Adrenal gland (tissue), 19 donors: ENCODE measurements at places on chromosomes 6 and 20.

GRCh38 chr20:44770484-44771171 is 25.0 kb downstream of the KCNK15 start:
- no peaks in the 10 kb centered on the region for H3K4me1 ChIP-seq
- no peak overlapping the region for H3K27ac ChIP-seq
- no peaks in the 10 kb centered on the region for H3K36me3 ChIP-seq
- no peak overlapping the region for H3K4me3 ChIP-seq

DNA sequence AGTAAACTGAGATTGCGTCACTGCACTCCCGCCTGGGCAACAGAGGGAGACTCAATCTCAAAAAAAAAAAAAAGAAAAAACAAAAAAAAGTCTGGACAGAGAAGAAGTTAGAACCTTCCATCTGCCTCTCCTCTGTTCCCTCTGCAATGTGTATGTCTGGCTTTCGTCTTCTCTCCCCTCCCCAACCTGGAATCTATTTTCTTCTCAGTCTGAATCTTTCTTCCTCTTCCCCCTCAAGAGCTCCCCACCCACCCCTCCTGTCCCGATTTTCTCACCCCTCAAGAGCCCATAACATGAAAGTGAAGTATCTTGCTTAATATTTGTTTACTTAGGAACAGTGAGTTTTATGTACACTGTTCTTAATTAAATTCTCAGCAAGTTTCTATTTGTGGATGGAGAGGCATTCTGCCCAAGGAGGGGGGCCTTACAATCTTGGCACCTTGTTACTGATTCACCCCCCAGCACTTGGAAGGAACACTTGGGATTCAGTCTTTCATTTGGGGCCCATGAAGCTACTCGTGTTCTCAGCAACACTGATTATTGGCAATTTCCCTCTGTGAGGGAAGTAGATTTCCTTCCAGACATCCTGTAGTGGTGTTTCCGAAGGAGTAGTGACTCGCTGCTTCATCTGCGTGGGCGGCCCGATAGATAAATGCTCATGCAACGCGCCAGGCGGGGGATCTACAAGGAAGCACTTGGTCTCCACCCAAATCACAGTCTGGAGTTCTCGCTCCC is 69.3 kb upstream of the SRSF6 start:
- no peaks in the 10 kb centered on the region for H3K4me1 ChIP-seq
- no peaks in the 10 kb centered on the region for H3K27me3 ChIP-seq
- no peaks in the 10 kb centered on the region for H3K36me3 ChIP-seq
- H3K4me3 ChIP-seq, result no peak overlapping the region
- H3K27ac ChIP-seq, result no peak overlapping the region
- DNase-seq, result no peak

DNA sequence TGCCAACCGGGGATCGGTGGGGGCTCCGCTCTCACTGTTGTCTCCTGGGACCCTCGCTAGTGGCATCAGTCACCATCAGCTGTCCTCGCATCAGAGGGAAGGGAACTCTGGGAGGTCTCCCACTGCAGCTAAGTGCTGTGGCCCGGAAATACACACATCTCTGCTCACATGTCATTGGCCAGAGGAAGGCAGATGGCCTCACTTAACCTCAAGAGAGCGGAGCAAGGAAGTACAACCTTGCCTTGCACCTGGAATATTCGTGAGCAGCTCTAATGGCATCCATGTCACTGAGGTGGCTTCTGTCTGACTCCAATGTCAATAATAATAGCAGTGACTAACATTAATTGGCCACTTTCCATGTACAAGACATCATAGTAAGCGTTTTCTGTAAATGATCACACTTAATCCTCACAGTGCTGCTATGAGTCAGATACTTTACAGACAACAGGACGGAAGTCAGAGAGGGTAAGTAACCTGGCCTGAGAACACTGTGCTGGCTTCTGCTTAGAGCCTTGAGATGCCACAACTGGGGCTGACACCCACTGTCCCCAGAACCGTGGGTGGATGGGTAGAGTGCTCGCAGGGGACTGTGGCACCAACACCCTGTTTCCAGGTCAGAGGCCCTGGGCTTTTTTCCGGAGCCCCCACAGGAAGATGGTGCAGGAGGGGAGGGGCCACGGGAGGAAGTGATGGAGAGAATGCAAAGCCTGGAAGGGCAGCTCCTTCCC is 6.0 kb downstream of the LHFPL5 start:
- DNase-seq, result no peak
- no peak overlapping the region for H3K4me3 ChIP-seq
- no peaks in the 10 kb centered on the region for H3K36me3 ChIP-seq

- DNase-seq, result no peak
- no peaks in the 10 kb centered on the region for H3K36me3 ChIP-seq
- H3K4me1 ChIP-seq, result peaks cover 5% of the 10 kb centered on the region
- H3K27me3 ChIP-seq, result no peaks in the 10 kb centered on the region
- H3K27ac ChIP-seq, result no peak overlapping the region
- no peak overlapping the region for H3K4me3 ChIP-seq
Measured at GRCh38 chr6:37960139-37960935, 140.8 kb downstream of the ZFAND3 start.

DNA sequence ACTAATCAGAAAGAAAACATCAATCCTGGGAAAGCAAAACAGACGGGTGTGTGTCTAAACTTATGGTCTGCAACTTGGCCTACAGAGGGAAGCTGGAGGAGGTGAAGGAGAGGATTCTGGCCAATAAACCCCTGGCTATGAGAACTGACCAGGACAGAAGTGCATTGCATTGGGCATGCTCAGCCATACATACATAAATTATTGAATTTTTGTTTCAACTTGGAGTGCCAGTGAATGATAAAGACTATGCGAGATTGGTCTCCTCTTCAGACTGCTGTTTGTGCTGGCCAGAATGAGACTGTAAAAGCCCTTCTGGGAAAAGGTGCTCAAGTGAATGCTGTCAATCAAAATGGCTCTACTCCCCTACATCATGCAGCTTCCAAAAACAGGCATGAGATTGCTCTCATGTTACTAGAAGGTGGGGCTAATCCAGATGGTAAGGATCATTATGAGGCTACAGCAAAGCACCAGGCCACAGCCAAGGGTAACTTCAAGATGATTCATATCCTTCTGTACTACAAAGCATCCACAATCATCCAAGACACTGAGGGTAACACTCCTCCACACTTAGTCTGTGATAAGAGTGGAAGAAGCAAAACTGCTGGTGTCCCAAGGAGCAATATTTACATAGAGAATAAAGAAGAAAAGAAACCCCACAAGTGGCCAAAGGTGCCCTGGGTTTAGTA is 17.4 kb downstream of the ADNP start:
- no peaks in the 10 kb centered on the region for H3K36me3 ChIP-seq
- H3K4me1 ChIP-seq, result peaks cover 70% of the 10 kb centered on the region
- H3K27me3 ChIP-seq, result no peaks in the 10 kb centered on the region
- DNase-seq, result no peak
- no peak overlapping the region for H3K4me3 ChIP-seq

DNA sequence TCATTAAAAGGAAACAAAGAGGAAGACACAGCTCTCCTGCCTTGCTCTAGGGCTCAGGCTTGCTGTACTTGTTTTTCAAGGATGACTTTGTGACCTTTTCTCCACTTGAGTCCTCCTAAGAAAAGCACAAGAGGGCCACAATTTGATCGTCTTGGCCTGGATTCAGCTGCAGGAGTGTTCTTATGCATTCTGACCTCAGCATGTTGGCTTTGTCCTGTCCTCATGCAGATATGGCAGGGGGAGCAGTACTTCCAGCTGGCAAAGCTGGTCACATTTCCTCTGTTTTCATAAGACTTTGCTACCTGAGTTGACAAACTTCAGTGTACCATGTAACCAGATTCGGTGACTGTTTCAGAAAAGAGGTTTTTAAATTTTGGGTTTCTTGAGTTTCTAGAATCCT is 30.8 kb downstream of the KDM1B start:
- H3K4me3 ChIP-seq, result no peak overlapping the region
- no peaks in the 10 kb centered on the region for H3K27me3 ChIP-seq

DNA sequence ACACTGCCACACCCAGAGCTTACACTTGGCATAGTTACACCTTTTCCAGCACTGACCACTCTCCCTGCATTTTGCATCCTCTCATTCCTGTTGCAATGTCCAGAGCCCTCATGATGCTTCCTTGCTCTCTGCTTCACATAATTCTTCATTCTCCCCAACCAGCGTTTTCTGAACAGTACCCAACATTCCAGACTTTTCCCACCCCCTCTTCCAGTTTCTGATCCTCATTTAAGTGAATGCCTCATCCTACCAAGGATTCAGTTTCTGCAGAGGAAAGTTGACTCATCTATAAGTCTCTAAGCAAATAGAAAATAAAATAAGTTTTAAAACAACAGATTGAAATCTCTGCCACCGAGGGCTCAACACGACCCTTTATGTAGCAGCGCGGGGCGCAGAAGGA is 321.3 kb upstream of the TCF21 start:
- peaks cover 8% of the 10 kb centered on the region for H3K4me1 ChIP-seq
- H3K27ac ChIP-seq, result no peak overlapping the region
- peaks cover 8% of the 10 kb centered on the region for H3K27me3 ChIP-seq
- no peak for DNase-seq
- no peaks in the 10 kb centered on the region for H3K36me3 ChIP-seq

GRCh38 chr6:134630508-134631121 is 312.7 kb upstream of the SGK1 start:
- peak overlapping the region; percentile 5 for H3K27ac ChIP-seq
- H3K4me1 ChIP-seq, result peaks cover 17% of the 10 kb centered on the region
- no peaks in the 10 kb centered on the region for H3K36me3 ChIP-seq

DNA sequence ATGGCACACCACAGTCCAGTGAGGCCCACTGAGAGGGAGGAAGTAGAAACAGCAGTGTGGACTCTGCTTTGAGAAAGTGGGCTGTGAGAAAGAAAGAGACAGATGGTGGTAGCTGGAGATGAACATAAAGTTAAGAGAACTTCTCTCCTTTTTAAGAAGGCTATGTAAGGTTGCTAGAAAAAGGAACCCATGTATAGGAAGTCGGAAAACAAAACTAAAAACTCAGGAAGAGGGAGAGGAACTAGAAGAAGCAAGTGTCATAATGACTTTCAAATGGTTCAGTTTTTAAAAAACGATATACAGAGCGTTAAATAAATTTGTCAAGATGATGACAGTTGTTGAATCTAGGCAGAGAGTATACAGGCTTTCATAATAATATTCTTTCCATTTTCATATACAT is 25.4 kb upstream of the GMNN start:
- H3K4me1 ChIP-seq, result no peaks in the 10 kb centered on the region
- H3K27ac ChIP-seq, result no peak overlapping the region
- no peak overlapping the region for H3K4me3 ChIP-seq
- no peak for DNase-seq

- no peaks in the 10 kb centered on the region for H3K36me3 ChIP-seq
- H3K4me1 ChIP-seq, result no peaks in the 10 kb centered on the region
Measured at GRCh38 chr6:55227862-55228261, 53.5 kb downstream of the HCRTR2 start.

GRCh38 chr6:157741321-157741947 is 81.6 kb upstream of the SNX9 start:
- H3K27ac ChIP-seq, result no peak overlapping the region
- H3K4me3 ChIP-seq, result no peak overlapping the region
- H3K4me1 ChIP-seq, result no peaks in the 10 kb centered on the region
- no peak for DNase-seq
- no peaks in the 10 kb centered on the region for H3K27me3 ChIP-seq

DNA sequence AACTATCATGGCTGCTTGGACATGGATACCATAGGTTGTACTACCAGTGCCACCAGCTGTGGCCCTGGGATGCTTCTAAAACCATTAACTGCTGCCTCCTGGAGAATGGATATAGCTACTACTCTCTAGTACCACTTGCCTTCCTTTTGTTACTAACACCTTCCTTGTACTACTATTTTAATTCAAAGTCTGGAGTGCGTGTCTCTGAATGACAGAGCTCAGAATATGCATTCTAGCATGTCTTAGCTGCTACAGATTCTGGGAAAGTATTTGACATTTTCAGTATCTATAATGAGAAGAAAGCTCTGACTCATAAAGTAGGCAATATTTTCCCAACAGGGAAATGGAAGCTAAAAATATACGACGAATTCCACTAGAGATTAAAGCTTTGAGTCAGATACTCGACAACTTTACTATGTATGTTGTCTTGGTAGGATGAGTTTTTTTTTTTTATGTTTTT is 112.3 kb downstream of the PFDN4 start:
- no peaks in the 10 kb centered on the region for H3K36me3 ChIP-seq
- DNase-seq, result no peak
- H3K27me3 ChIP-seq, result no peaks in the 10 kb centered on the region
- H3K4me1 ChIP-seq, result no peaks in the 10 kb centered on the region
- no peak overlapping the region for H3K4me3 ChIP-seq

- no peaks in the 10 kb centered on the region for H3K27me3 ChIP-seq
- no peaks in the 10 kb centered on the region for H3K4me1 ChIP-seq
- DNase-seq, result no peak
- no peak overlapping the region for H3K27ac ChIP-seq
- no peak overlapping the region for H3K4me3 ChIP-seq
Measured at GRCh38 chr20:32977281-32978008, 26.8 kb downstream of the SUN5 start.

GRCh38 chr6:116682334-116682712 is 1.3 kb downstream of the KPNA5 start:
- no peak overlapping the region for H3K27ac ChIP-seq
- no peak for DNase-seq
- H3K4me3 ChIP-seq, result no peak overlapping the region
- H3K27me3 ChIP-seq, result no peaks in the 10 kb centered on the region
- no peaks in the 10 kb centered on the region for H3K36me3 ChIP-seq

DNA sequence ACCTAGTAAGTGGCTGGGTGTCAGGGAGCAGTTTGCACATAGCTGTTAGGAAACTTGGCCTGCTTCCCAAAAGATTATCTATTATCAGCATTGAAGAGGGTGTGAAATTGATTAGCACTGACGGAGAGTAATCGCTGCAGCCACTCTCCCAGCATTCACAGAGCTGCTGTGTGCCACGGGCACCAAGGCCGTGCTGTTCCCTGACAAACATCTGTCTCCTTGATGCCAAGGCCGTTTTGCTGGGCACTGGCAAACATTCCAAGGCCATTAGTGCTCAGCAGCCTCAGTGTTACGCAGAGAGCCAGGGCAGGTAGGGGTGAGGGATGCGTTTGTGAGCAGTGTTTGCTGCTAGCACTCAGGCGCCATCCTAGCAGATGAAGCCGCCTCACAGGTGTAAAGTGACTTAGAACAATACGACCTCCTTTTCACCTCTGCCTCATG is 57.7 kb upstream of the VSTM2L start:
- H3K27ac ChIP-seq, result no peak overlapping the region
- no peak overlapping the region for H3K4me3 ChIP-seq
- peak; percentile 40 for DNase-seq
- H3K4me1 ChIP-seq, result peaks cover 13% of the 10 kb centered on the region
- no peaks in the 10 kb centered on the region for H3K36me3 ChIP-seq
- no peaks in the 10 kb centered on the region for H3K27me3 ChIP-seq

DNA sequence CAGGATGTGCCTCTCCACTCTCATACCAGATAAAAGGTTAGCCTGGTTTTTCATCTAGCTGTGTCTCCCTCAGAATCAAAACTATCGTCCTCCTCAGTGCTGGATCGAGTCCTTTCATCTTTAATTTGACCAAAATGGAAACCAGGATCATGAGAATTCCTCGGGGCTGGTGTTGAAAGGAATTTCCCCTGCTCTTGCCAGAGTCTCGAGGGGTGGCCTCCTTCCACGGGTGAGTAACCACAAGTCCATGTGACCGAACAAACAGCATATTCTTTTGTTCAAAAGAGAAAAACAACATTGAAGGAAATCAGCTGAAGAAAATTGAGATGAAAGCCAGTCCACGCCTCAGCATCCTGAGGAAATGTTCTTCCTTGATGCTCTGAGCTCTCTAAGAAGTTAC is 165.9 kb upstream of the CDYL start:
- no peak for DNase-seq
- no peaks in the 10 kb centered on the region for H3K36me3 ChIP-seq
- H3K27ac ChIP-seq, result no peak overlapping the region
- H3K4me1 ChIP-seq, result peaks cover 23% of the 10 kb centered on the region
- H3K27me3 ChIP-seq, result no peaks in the 10 kb centered on the region

GRCh38 chr6:49732781-49733180 is 11.4 kb downstream of the CRISP3 start:
- no peak for DNase-seq
- H3K4me1 ChIP-seq, result no peaks in the 10 kb centered on the region
- no peaks in the 10 kb centered on the region for H3K27me3 ChIP-seq
- H3K27ac ChIP-seq, result no peak overlapping the region
- no peaks in the 10 kb centered on the region for H3K36me3 ChIP-seq
